Activated CD8-positive, alpha-beta memory T cell treated with anti-CD3 and anti-CD28 coated beads for 1 hour (primary cell): ENCODE measurements at places on chromosomes 12 and 14.

DNA sequence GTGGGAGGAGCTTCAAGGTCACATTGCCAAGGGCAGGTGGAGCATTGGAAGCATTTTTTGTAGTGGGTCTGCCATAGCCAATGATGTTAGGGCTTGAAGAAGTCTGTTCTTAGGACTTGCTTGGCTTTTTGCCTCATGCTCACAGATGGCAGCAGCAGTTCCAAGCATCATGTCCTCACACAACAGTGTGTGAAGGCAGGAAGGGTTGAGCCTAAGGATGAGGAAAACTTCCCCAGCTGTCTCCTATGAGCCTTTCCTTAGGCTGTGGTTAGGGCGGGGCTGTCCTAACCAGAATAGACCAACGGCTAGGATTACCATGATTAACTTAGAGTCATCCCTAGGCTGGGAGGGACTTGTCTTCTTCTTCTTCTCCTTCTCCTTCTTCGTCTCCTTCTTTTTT lies 76.2 kb upstream of the KCNA1 start:
- DNase-seq: no peak

GRCh38 chr12:106123551-106124081 lies 15.1 kb downstream of the NUAK1 start:
- no peak for DNase-seq

GRCh38 chr12:104357421-104357952 lies 53.9 kb downstream of the EID3 start:
- no peak for DNase-seq

DNA sequence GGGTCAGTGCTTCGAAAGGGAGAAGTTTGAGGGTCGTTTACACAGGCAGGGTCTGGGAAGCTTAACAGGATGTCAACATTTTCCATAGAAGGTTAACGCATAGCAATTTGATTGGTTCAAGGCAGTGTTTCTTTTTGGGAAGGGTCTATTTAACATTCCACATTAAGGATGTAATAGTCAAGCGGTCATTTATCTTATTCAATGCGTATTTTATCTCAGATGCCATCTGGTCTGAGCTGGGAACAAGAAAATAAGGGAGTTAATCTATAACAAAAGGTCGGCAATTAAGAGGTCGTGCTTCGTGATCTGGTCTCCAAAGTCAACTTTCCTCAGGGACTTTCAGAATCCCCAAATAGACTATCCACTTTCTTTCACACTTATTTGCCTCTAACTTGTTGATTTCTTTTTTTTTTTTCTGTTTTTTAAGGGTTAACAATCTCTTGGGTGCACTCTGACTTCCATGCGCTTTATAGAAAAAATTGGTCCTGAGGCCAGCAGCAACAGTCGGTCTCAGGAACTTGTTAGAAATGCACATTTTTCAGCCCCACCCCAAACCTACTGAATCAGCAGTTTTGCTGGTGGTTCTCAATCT lies 550 bp upstream of the RESF1 start:
- no peak for DNase-seq

GRCh38 chr14:63276492-63277342 lies 42.0 kb downstream of the GPHB5 start:
- no peak for DNase-seq

DNA sequence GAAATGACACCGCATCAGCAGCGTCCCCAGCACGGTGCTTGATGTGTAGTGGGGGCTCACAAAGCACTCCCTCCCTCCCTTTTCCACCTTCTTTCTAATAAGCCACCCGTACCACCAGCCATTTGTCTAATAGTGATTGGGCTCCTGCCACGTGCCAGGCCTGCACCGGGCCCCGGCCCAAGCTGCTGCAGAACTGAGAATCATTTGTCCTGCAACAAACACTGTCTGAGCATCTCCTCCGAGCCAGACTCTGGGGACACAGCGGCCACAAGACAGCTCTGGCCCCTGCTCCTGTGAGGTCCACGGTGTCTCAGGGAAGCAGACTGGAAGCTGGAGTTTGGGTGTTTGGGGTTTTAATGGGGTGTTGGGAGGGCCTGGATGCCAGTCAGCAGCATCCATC lies 43.9 kb downstream of the MVK start:
- DNase-seq: no peak

GRCh38 chr14:39212034-39212433 lies 21.7 kb upstream of the MIA2 start:
- no peak for DNase-seq

- no peak for DNase-seq
These were observed 1.2 kb downstream of the PELI2 start for GRCh38 chr14:56119201-56119981.

GRCh38 chr12:51262758-51263177 lies 7.4 kb downstream of the SMAGP start:
- no peak for DNase-seq

DNA sequence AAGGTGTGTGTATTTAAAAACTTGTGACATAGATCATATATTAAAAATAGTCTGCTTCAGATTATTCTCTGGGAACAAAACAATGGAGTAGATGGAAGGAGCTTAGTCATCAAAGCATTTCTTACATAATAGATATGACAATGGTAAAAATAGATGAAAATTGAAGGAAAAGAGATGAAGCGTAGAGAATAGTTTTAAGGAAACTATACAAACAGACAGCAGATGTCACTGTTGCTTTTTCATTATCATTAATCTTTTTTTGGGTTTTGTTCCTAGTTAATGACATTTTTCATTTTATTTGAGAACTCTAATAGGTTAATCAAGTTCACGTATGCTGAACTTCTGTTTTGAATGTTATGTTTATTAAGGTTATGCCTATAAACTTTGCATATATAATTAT lies 149.2 kb upstream of the FBXO33 start:
- no peak for DNase-seq

DNA sequence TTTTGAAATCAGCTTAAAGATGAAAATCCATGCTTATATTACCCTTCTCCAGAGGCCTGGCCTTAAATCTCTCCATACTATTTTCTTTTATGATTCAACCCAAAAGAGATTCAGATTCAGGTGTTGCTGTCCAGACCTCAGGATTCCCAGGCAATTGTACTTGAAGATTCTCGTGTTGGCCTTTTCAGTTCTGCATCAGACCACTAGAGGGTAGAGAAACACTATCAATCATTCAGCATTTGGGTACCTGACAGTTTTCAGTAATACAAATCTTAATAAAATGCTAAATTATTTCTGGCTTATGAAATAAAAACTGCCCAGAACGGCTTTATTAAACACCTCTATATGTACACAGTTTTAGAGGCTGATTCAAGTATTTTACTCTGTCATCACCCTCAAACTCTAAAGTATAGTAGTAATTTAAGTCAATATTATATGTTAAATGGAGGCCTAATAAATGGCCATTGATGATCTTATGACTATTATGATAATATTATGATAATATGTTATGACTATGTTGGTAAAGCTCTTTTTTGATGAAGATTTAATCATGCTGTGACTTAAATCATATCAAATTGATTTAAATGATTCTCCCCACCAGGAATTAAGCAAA lies 301.1 kb downstream of the DUSP6 start:
- no peak for DNase-seq

DNA sequence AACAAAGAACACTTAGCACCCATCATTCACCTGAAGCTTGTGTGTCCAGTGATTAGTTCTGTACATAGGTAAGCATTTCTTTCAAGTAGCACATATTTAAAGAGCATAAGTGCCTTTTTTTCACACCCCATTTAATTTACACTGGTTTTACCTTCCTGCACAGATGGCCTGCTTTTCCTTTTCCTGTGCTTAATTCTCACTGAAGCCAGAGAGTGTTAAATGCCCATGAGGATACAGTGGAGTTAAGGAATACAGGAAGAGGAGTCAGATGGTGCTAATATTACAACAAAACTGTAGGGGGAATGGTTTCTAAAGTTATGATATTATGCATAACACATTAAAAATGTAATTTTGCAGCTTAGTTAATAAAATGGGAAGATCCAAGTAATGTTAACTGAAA lies 31.0 kb upstream of the SLC38A1 start:
- no peak for DNase-seq

DNA sequence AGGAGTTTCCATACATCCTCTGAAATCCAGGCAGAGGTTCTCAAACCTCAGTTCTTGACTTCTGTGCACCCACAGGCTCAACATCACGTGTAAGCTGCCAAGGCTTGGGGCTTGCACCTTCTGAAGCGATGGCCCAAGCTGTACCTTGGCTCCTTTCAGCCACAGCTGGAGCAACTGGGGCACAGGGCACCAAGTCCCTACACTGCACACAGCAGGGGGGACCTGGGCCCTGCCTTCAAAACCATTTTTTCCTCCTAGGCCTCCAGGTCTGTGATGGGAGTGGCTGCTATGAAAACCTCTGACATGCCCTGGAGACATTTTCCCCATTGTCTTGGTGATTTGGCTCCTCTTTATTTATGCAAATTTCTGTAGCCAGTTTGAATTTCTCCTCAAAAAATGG lies 10.6 kb downstream of the AREL1 start:
- DNase-seq: no peak

DNA sequence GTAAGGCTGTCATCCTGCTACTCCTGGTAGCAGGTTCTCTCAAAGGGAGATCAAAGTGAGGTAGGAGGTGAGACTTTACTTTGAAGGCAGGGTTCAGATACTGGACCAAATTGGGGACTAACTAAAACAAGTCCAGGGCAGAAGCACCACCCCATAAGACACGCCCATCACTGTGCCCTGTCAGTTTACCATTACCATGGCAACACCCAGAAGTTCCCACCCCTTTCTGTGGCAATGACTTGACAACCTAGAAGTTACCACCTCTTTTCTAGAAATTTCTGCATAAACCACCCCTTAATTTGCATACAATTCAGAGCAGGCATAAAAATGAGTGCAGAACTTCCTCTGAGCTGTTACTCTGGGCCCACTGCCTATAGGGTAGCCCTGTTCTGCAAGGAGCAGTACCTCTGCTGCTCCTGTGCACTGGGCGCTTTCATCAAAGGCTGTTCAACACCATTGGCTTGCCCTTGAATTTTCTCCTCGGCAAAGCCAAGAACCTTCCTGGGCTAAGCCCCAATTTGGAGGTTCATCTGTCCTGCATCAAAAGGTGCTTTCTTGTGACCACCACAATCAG lies 64.8 kb upstream of the MAX start:
- DNase-seq: no peak

DNA sequence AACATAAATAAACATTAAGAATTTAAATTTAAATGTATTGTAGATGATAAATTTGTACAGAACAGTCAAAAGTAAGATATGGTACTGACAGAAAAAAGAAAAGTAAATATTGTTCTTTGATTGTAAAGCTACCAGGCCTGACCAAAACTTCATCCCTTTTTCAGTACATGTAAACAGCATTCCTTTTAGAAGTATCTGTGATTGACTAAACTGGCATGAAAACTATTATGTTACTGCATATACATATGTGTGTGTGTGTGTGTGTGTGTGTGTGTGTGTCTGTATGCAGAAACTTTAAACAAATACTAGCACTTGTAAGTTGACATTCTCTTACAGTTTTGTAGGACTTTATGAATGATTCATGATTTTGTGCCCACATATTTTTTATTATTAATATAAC lies 270.9 kb downstream of the C12orf50 start:
- no peak for DNase-seq

DNA sequence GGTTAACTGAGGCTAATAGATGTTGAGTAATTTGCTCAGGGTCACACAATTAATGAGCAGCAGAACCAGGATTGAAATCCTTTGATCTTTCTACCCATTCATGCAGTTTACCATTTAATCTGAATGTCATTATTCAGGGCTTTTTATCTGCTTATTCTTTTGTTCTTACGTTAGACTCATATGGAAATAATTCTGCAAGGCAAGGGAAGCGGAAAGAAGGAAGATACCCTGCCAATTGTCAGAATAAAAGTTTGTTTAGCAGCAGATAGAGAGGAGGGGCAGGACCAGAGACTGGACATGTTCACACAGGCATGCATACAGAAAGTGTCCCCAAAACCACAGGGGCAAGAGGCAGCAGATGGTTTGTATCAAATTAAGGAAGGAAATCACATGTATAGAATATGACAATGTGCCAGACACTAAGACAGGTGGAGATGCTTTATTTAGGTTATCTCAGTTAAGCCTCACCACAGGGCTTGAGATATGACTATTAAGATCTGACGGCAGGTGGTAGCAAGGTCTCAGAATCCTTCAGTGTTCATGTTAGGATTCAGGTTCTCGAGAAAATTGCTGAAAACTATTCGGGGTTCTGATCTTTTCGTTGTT lies 29.8 kb downstream of the BRMS1L start:
- no peak for DNase-seq

GRCh38 chr14:65228956-65229747 lies 126.8 kb upstream of the MAX start:
- DNase-seq: no peak

DNA sequence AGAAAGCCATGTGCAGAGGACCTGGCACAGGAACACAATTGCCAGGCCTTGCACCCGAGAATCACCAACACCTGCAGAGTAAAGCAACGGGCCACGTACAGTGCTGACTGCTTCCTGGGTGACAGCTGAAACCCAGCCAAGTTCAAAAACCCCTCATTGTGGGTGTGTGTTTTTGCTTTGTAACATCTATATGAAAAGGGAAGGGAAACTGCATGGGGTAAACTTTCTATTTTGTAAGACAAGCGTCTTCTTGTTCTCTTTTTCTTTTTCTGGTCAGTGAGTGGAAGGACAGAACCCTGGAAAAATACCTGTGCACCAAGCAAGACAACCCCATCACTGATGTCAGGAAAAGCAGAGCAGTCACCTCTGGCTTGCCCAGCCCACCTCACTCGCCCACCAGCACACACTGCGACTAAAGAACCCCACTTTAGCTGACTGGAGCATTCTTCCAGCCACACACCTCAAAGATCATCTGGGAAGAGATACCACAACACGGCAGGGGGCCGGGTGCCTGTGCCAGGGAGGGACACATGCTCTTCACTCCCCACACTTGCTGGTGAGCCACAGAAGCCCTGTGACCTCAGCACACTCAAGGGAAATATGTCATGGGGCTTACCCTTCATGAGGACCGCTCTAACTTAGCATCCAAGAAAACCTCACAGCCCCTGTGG lies 172.3 kb downstream of the NDUFA12 start:
- DNase-seq: no peak

GRCh38 chr12:120214626-120215356 lies 13.9 kb upstream of the RPLP0 start:
- no peak for DNase-seq

- DNase-seq: no peak
These were observed 27.2 kb downstream of the ARF6 start for GRCh38 chr14:49919825-49920659.

DNA sequence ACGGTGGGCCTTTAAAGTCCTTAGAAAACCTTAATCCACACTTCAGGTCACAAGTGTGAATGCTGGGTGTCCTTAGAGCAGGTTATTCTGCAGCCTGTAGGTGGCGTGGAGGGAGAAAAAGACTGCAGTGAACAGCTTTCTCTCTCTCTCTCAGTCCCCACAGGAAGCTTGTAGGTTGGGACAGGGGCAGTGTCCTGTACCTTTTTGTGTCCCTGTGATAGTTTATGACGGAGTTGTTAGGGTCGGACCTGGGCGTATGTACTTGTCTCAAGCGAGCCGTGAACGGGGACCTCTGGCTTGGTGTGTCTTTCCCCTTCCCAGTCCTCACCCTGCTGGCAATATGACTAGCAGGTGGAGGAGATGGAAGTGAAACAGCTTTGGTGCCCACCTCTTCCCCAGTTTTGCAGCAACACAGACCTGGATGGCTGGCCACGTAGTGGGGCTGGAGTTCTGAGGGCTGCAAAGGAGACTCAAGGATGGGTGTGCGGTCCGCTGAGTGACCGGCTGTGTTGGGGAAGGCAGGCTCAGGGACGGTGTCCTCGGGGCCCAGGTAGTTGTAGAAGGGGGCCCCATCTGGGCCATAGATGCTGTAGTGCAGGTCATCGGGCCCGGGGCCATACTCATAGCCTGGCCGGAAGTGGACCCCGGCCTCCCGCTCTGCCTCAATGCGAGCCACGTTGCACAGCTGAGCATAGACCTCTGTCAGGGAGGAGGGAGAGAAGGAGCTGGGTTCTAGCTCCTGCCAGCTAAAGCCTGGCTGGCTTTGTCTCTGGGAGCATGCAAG lies 8.9 kb downstream of the ISCA2 start:
- DNase-seq: no peak
